Activated CD4-positive, alpha-beta memory T cell treated with anti-CD3 and anti-CD28 coated beads for 36 hours (primary cell): ENCODE measurements at places on chromosomes 4 and X.

- DNase-seq, result no peak
These were observed 44.2 kb downstream of the EVC start for GRCh38 chr4:5755161-5755560.

DNA sequence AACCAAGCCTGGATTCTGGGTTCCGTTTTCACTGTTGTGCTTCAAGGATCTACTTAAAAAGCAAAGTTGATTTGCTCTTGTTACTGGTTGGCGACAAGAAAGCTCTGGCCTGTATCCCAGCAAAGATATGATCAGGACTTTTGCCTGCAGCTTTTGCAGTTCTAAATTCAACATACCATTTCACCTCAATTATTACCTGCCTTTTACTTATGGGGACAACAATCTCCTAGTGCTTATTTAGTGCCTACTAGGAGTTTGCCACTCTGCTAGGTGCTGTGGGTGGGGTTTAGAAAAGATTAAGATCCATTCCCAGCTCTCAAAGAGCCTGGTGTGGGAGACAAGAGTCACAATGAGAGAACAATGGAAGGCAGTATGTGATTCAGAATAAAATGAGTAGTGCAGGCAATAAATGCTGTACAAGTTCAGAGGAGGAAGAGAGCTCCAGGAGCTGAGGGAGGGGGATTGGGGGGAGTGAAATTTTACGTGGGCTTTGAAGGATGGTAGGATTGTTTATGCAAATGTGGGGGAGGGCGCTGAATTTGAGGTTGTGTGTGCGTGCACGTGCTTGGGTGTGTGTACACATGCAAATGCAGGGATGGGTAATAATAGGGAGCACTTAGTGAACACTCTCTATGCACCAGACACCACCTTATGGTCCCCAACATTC lies 5.0 kb upstream of the TMEM164 start:
- no peak for DNase-seq

- no peak for DNase-seq
These were observed 245.6 kb upstream of the NEIL3 start for GRCh38 chr4:177064116-177064515.

GRCh38 chr4:151486168-151486567 lies 77.2 kb downstream of the FHIP1A start:
- no peak for DNase-seq

DNA sequence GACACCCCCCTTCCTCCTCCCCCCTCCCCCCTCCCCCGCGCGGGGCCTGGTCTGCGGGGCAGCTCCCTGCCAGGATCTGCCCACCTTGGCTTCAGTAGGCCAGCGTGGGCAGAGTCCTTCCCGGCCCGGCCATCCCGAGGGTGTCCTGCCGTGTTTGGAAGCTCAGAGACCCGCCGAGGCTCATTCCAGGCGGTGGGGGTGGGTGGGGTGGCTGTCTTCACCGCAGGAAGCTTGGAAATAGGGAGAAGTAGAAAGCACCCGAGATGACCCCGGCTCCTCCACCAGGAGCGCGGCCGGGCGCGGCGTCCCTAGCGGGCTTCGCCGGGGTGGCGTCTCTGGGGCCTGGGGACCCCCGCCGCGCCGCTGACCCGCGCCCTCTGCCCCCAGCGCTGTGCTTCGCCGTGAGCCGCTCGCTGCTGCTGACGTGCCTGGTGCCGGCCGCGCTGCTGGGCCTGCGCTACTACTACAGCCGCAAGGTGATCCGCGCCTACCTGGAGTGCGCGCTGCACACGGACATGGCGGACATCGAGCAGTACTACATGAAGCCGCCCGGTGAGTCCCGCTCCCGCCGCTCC lies 1.6 kb downstream of the NAT8L start:
- DNase-seq, result no peak

GRCh38 chrX:55149242-55149641 lies 60.4 kb downstream of the PAGE2 start:
- DNase-seq, result no peak

DNA sequence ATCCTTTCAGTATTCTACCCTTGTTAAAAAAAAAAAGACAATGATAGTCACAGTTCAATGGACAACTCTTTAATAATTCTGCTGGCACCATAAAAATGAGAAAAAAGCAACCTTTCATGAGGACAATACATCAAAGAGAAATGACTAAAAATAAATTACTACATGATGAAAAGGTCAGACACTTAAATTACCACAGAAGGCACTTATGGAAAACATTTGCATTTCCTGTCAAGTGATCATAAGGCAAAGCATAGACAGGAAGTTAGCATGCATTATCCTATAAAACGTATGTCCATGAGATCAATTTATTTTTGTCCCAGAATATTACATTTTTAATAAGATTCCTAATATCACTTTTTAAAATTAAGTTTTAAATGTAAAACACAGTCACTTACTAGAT lies 303.8 kb downstream of the SPOCK3 start:
- DNase-seq, result no peak

DNA sequence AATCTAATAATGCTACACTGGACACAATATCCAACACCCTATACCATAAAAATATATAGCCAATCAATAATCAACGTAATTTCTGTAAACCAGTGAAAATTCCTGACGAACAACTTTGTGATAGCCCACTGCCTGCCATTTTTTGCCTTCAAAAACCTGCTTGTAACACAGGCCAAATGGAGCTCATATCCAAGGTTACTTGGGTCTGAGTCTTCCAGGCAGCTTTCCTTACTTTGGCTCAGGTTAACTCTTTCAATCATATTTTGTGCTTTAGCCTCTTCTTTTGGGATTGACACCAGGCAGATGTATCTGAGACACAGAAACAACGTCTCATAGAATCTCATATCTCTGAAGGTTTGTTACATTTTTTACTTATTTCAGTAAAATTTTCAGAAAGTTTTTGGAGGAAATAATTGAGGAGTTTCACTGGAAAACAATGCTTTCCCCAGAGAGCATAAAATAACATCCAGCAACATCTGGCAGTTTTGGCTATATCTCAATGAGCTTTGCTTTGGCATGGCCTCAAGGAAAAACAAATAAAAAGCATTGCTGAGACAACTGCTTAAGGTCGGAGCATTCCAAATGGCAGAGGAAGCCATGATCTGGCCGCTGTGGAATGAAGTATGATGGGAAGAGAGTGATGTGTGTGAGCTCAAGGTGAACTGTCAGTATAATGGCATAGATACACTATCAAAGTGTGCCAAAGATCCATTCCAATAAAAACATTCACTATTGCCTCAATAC lies 162.9 kb upstream of the SPIN4 start:
- DNase-seq, result no peak

DNA sequence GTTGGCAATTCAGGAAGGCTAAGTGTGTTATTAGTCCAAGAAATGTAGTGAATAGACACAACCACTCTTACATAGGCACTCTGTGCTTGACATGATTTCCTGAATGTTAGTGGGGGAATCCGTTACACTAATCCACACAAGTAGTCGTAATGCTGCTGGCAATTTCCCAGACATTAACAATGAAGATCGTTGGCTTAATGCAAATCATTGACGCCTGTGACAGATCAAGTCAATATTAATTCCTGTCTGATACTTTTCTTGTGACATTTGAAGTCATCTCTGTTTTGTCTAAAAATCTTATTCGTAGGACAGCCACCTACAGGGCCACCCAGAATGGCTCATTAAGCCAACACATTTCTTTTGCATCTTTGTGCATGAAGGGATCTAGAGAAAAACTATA lies 939.1 kb upstream of the FTHL17 start:
- no peak for DNase-seq

- DNase-seq, result no peak
These were observed 16.4 kb downstream of the TMEM154 start for GRCh38 chr4:152663203-152664066.

GRCh38 chr4:89119166-89119565 lies 7.8 kb downstream of the TIGD2 start:
- DNase-seq, result no peak
